ENCODE measurements at places on chromosomes 5 and 9. TPM values are rescaled to one million over a fixed set of nuclear protein-coding genes. Genes with fewer than 3 reads are reported as not detected.

Gene TNIP1
- 67.8 TPM for total RNA-seq

Gene SUSD3
- total RNA-seq, result not detected

Gene OR13C3
- total RNA-seq, result not detected

Gene IFNA17
- total RNA-seq, result not detected

Gene PTGES
- total RNA-seq, result 0.32 TPM

Gene FAM221B
- total RNA-seq, result not detected
